ENCODE measurements at places on chromosomes 1 and 21.

DNA sequence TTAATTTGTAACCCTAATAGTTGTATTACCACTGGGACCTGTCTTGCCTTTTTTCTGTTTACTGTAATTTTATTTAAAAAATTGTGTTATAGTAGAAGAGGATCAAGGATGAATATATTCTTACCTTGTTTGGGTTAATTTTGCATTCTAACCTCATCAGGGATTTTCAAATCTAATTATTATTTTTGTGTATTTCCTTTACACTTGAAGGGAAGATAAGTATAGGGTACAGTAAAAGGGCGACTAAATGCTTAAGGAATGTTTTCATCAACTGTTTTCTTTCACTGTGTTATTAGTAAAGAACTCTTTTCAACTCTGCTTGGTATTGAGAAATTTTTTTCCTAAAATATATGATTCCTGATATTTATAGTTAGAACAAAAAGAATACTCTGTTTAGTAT lies 33.3 kb downstream of the OSBPL9 start:
- no peak for DNase-seq

- no peak for DNase-seq
Observed at GRCh38 chr1:167756730-167757405, 35.1 kb downstream of the MPZL1 start.

GRCh38 chr1:51002516-51002915 lies 32.5 kb downstream of the CDKN2C start:
- no peak for DNase-seq

GRCh38 chr1:152107031-152107983 lies 7.9 kb downstream of the TCHH start:
- DNase-seq = no peak

GRCh38 chr1:108107658-108108057 lies 92.5 kb downstream of the SLC25A24 start:
- DNase-seq = peak; percentile 52

- no peak for DNase-seq
Observed at GRCh38 chr1:47441450-47442106, 3.7 kb downstream of the FOXD2 start.

- DNase-seq = no peak
Observed at GRCh38 chr1:236151739-236152424, 9.5 kb downstream of the GPR137B start.

Measured in activated T-cell treated with anti-CD3 and anti-CD28 coated beads, Interleukin-2, amount 50 U/mL, for 72 hours (primary cell).